ENCODE measurements at places on chromosomes 7 and 10. TPM values are rescaled to one million over a fixed set of nuclear protein-coding genes. Genes with fewer than 3 reads are reported as not detected.

DNA sequence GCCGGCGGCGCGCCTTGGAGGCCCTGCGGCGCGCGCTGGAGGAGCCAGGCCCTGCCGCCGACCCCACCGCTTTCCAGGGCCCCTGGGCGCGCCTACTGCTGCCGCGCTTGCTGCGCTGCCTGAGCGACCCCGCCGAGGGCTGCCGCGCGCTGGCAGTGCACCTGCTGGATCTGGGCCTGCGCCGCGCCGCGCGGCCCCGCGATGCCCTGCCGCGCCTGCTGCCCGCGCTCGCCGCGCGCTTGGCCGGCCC is 280 bp downstream of the DNAAF5 start:
- DNase-seq, result no peak

GRCh38 chr10:21031232-21031795 is 134.2 kb upstream of the NEBL start:
- no peak for DNase-seq

GRCh38 chr7:80740778-80741545 is 102.5 kb downstream of the CD36 start:
- peak; percentile 77 for DNase-seq

- DNase-seq, result peak; percentile 19
Measured at GRCh38 chr10:53140506-53140905, 367.9 kb upstream of the MBL2 start.

DNA sequence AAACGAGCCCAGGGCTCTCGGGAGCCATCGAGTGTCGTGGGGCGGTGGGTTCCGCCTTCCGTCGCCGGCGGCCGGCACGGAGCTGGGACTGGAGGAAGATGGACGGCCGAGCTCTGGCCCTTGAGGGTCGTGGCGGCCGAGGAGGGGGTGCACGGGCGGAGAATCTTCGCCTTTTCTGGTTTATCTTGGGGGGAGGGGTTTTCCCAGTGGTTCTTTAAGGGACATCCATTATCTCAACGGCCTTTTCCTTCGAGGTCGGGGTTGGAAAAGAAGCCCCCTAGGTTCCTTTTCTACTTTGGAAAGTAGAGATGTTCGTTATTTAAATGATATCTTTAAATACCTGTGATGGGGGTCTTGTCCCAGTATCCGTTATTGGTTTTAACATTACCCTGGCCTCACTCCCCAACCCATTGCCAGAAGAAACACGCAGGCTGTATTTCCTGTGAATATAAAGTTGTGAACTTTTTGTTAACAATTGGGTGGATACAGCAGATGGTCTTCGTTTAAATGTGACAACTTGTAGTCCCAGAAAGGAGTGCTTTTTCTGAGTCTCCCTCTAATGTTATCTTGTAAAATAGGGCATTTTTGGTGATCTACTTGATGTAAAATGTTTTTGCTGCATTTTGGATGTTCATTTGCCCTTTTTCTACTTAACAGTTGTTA is 765 bp downstream of the CCAR1 start:
- DNase-seq, result no peak

DNA sequence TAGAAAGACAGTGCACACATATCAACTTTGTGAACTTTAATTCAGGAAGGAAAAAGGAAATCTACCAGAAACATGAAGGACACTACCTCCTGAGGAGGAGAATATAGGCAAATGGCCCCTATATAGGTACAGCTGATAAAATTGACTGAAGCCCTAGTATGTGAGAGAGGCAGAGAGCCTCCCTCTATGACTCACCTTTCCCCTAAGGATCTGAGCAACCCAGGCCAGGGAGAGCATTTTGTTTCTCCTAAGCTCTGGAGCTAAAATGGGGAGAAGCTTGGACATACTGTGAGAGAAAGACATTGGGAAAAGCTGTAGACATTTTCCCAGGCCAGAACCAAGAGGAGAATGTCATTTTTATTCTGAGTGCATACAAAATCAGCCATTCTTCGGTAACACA is 303.5 kb downstream of the AHR start:
- no peak for DNase-seq

GRCh38 chr10:13930120-13930519 is 343.4 kb downstream of the PRPF18 start:
- DNase-seq, result no peak

The UCMA gene
- not detected for total RNA-seq

DNA sequence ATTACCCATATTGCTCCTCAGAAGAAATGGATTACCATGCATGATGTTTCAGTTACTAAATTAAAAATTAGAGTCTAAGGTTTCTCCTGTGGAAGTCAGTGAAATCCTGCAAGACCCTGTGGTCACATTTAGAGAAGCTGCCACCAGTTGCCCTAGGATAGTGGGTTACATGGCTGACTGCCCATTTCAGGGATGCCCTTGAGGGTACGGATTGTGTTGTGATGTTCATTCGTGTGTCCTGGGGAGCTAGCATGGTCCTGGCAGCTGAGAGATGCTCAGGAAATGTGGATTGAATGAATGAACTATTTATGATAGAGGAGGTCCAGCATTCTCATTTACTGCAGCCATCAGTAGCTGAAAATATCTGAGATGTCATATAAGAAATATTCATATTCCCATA is 55.1 kb downstream of the TMEM178B start:
- no peak for DNase-seq

- DNase-seq, result no peak
Measured at GRCh38 chr10:86366033-86366901, at the start of gene GRID1. TSS of gene GRID1 (minus strand) at chr10:86366795.

The SLC29A4 gene
- 20.9 TPM for total RNA-seq

DNA sequence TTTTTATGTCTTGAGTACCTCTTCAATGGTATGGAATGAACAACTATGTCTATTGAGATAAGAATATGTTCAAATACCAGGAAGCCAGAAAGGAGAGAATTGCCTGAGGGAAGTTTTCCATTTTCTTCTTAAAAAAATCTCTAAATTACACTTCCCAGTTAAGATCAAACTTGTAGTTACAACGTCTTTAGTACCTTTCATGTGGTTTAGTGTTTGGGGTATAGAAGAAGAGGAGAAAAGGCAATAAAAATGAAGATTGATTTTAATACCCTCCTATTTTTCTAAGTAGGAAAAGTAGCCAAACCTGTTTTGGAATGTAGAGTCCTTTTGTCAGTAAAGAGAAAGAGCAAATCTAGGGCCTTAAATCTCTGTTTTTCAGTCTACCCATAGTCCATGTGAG is 470.0 kb upstream of the SEMA3A start:
- no peak for DNase-seq

- DNase-seq, result no peak
Measured at GRCh38 chr7:47475880-47476227, 106.1 kb downstream of the TNS3 start.

The AGR2 gene
- not detected for total RNA-seq

- DNase-seq, result no peak
Measured at GRCh38 chr7:98551611-98552273, 65.3 kb upstream of the NPTX2 start.

- DNase-seq, result peak; percentile 100
Measured at GRCh38 chr7:55073976-55074528, 55.2 kb downstream of the EGFR start.

- no peak for DNase-seq
Measured at GRCh38 chr7:106099539-106099938, 12.6 kb downstream of the SYPL1 start.

- no peak for DNase-seq
Measured at GRCh38 chr10:131354380-131354779, 42.9 kb upstream of the TCERG1L start.

The NRCAM gene
- total RNA-seq, result 0.86 TPM

GRCh38 chr10:68869623-68870022 is 31.5 kb upstream of the DDX50 start:
- no peak for DNase-seq

GRCh38 chr10:74333174-74333573 is 182.2 kb downstream of the ADK start:
- no peak for DNase-seq

GRCh38 chr7:151142686-151143040 is 24.8 kb downstream of the GBX1 start:
- DNase-seq, result no peak

DNA sequence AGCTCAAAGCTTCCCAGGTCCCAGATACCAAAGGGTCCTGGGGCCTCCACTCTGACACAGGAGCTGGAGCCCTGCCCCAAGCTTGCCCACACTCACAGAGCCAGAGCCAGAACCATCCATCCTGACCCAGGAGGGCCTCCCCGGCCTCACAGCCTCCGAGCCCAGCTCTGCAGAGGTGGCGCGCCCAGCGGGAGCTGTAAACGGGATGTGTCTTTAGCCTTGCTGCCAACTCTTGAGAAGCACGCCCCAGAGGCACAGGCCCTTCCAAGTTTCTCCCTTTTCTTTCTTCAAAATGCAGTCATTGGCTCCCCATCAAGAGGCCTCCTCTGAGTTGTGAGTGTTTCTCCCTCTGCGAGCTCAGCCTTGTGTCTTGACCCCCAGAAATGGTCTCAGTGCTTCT is 75.0 kb downstream of the PDGFA start:
- no peak for DNase-seq

- DNase-seq, result no peak
Measured at GRCh38 chr7:140294454-140294853, 103.9 kb downstream of the SLC37A3 start.

GRCh38 chr10:128851726-128852125 is 615.3 kb upstream of the MGMT start:
- no peak for DNase-seq

- no peak for DNase-seq
Measured at GRCh38 chr10:88544140-88544870, 38.8 kb downstream of the RNLS start.

The FAM180A gene
- not detected for total RNA-seq

GRCh38 chr7:50409856-50410745 is 40.0 kb downstream of the FIGNL1 start:
- DNase-seq, result no peak

GRCh38 chr7:105800849-105801534 is 75.4 kb downstream of the ATXN7L1 start:
- DNase-seq, result no peak

DNA sequence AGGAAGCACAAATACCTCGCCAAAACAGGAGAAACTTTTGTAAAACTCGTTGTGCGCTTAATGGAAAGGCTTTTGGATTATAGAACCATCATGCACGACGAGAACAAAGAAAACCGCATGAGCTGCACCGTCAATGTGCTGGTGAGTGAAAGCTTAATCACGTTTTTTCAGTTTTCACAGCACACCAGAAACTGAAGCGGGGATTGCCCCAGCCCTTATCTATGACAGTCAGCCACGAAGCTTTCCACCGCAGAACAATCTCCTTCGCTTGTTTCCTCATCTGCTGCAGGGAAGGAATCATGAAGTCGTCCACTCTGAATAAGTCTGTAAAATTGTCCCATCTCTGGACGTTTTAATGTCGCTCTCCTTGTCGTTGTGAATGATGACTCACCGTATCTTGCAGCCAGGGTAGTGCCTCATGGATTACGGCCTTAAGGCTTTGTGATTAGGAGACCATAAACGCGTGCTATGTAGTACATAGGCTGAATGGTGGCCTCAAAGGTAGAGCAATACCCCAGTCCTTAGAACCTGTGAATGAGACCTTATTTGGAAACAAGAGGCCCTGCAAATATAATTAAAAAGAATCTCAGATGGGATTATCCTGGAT is 174.9 kb upstream of the NPS start:
- DNase-seq, result no peak

DNA sequence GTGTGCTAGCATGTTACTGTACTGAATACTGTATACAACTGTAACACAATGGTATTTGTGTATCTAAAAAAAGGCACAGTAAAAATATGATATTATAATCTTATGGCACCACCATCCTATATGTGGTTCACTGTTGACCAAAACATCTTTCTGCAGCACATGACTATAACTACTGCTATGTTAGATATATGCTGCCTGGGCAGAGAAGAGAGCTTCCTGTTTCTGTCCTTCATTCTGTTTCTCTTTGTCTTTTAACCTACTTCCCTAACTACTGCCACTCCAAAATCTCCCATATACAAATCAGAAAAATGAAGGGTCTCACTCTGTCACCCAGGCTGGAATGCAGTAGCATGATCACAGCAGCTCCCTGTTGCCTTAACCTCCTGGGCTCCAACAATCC is 8.8 kb upstream of the FGL2 start:
- DNase-seq, result no peak

The IDI2 gene
- not detected for total RNA-seq

- no peak for DNase-seq
Measured at GRCh38 chr10:28694530-28694929, 17.2 kb downstream of the BAMBI start.

The LRRC61 gene
- total RNA-seq, result 0.67 TPM

DNA sequence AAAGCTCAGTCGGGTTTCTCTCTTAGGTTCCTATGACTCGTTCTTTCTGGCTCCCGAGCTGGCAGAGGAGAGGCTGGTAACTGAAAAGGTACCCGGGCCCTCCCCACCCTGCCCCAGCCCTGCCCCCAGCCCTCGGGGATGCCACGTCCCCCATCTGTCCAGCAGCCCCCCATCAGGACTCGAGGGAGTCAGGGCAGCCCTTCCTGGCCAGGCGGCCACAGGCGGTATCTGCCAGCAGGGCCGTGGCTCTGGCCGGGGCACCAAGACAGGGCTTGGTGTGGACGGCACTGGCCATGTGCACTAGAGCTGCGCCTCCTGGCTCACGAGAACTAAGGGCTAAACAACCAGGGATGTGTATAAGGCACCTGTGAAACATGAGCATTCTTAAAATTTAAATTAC is 29.7 kb downstream of the KNDC1 start:
- DNase-seq, result no peak

The ACTL6B gene
- not detected for total RNA-seq

DNA sequence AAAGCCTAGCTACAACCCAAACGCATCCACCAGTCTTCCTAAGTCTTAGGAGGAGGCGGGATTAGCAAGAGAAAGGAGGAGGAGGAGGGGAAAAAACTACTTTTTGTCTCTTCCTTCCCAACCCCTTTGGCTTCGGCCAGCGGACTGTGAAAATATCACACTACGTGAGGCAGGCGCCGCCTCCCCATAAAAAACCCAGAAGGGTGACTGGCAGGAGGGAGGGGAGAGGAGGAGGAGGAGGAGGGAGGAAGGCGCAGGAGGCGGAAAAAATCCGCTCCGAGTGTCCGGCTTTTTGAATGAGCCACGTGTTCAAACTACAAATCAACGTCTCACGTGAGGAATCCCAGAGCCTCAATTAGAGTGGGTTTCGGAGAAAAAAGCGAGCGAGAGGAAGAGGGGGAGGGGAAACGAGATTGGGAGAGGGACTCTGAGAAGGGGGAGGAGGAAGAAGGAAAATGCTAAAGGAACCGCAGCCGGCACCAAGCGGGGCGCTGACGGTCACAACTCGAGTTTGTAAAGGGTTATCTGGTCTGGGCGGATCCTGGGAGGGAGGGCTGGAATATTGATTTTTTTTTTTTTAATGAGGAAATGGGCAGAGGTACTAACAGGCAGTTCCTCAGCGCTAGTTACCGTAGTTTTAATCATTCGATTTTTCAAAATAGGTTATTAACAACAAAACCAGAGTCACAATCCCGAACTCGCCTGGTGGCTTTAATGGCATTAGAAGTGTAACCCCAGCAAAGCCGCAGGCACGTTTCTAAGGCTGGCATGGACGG is at the start of gene IGF2BP3:
Gene IGF2BP3, minus strand, starts transcription at position 162 of the 776 bp plus-strand sequence. CDS start 381 bp downstream, outside the sequence.
- DNase-seq, result peak; percentile 99

The OR2A5 gene
- not detected for total RNA-seq

GRCh38 chr7:26049081-26049480 is 102.9 kb upstream of the NFE2L3 start:
- no peak for DNase-seq
